ENCODE measurements at places on chromosomes 3 and 15. TPM values are rescaled to one million over a fixed set of nuclear protein-coding genes. Genes with fewer than 3 reads are reported as not detected.
A peak's percentile ranks its signal among the peaks of the same experiment; 100 is the strongest.

DNA sequence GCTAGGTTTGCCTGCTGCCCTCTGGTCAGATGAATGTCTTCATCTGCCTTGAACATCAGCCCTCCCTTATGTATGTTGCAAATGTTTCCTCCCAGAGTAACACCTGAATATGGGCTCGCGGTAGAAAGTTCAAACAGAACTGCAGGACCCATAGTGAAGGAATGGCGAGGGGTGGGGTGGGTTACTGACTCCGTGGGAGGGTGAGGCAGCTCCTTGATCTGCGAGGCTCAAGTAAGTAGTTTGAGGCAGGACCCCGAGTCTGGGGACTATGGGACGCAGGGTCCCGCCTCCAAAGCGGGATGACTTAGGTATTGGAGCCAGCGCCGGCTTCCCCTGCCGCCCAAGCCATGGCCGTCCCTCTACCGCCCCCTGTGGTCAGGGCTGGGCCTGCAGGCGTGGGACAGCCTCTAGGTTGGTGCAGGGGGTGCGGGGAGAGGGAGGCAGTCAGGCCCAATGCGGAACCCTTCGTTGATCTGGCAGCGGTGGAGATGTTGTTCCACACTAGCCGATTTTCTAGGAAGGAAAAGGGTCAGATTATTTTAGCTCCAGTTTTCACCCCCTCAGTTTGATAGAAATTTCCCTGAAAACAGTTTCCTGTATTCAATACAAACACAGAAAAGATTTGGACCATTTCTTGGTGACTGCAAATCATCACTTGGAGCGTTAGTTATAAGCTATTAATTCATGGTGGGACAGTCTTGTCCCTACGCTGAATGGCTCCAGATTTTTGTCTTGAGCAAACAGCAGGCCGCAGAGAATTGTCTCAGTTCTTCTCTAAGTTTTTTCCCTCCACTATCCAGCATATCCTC lies 72.3 kb downstream of the CORO2B start:
- DNase-seq, result peak; percentile 49

DNA sequence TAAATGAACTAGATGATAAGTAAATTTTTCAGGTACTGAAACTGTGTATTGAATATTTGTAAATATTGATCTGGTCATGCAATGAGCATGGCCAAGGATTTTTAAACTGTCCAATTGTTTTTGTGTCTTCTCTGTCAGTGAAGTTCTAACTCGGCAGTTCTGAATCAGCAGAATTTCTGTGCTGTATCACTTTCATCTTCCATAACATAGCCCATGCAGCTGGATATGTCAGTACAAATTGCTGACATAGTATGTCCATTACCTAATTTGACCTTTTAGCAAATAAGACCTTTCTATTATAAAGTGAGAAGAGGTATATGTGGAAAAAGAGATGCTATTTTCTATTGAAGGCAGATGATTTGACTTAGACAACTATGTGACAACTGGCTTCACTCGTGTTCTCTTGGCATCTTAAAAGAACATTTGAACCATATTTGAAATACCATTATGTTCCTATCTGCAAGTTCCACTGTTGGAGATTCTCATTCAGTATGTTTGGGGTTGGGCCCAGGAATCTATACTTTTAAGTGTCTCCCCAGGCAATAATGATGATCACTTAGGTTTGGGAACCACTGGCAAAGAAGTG lies 90.4 kb downstream of the CMSS1 start:
- no peak for DNase-seq

- no peak for DNase-seq
These were observed 96.7 kb upstream of the UMPS start for GRCh38 chr3:124633524-124633923.

DNA sequence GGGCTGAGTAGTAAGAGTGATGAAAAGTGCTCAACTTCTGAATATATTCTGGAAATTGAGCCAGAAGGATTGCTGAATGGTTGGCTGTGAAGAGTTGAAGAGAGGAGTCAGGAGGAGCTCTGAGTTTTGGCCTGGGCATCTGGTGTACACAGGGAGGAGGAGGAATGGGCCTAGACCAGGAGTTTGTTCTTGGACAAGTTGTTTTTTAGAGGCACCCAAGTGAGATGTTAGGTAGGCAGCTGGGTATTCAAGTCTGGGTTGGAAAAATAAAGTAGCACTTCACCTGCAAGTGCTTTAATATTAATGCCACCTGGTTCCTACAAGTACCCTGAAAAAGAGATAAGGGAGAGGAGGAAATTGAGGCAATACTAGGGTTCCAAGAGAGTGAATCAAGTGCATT lies 14.7 kb downstream of the BSN start:
- no peak for DNase-seq

- DNase-seq, result no peak
These were observed 22.1 kb downstream of the SIAH2 start for GRCh38 chr3:150740733-150741496.

DNA sequence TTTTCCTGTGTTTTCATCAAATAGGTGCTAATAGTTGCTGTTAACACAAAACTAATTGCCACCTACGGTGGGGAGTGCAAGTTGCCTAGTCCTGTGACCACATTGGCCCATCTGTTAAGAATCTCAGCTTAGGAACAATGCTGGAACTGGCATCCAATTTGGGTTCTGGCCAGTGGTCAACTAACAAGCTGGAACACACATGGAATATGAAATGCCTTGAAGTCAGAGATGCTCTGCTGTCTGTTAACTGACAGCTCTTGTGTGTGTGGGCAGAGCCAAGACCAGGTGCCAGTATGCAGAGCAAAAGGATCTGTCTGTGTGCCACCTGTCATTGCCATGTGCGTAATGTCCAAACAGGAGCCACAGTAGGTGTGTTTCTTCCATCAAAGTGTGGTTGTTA lies 460.8 kb downstream of the ROBO2 start:
- DNase-seq, result no peak

DNA sequence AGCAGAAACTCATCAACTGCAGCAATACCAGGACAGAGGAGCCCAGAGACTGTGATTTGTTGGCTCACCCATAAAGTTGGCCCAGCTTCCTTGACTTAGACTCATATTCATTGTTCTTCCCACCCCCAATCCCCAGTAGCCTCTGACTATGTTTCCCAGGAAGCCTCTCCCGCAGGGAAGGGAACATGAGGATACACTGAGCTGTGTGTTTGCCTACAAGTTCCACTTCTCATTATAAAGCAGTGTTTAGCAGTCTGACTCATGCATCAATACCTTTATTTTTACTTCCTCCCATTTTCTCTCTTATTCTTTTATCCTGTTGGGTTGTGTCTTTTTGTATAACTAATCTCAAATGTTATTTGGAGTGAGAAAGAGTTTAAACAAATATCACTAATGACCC lies 111.6 kb upstream of the PHLDB2 start:
- DNase-seq, result no peak

- peak; percentile 31 for DNase-seq
These were observed 159.2 kb downstream of the MEGF11 start for GRCh38 chr15:66094331-66094730.

DNA sequence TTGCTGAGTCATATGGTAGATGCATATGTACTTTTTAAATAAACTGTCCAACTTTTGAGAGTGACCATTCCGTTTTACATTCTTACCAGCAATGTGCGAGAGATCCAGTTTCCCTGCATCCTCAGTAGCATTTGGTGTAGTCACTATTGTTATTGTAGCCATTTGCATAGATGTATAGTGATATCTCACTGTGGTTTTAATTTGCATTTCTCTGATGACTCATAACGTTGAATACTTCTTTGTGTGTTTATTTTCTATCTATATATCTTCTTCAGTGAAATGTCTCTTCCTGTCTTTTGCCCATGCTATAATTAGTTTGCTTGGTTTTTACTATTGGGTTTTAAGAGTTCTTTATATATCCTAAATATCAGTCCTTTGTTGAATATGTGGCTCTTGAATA lies 255.7 kb upstream of the GRM7 start:
- no peak for DNase-seq

GRCh38 chr15:101193120-101193644 lies 58.7 kb downstream of the CHSY1 start:
- DNase-seq, result no peak

DNA sequence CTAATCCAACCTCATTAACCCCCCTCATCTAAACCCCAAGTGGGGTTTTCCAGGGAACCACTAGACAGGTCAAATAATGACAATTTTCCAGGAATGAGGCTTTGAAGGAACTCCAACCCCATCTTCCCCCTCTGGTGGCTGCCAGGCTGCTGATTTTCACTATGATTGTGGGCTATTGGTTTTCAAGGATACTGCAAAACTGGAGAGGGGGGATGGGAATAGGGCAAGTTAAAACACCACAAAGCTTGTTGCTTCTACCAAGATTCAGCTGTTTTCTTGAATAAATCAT lies 10.4 kb upstream of the ZNF662 start:
- DNase-seq, result no peak

DNA sequence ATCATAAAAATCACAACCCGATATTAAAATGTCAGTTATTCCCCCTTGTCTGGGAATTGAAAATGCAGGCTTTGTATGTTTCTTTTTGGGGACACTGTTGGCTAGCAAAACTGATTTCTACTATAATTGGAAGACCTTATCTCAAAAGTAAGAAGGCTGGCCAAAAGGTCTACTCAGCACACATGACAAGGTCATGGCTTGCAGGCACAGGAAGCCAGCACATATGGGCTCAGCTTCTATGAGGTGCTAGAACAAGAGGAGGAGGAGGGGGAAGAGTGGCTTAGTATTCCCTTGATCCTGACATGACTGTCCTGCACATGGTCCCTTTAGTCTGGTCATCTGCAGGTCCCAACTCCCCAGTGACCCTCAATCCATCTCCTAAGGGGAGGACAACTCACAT lies 681.2 kb downstream of the SQOR start:
- DNase-seq, result no peak

- DNase-seq, result no peak
These were observed 102.3 kb upstream of the PFN2 start for GRCh38 chr3:150073031-150073430.

DNA sequence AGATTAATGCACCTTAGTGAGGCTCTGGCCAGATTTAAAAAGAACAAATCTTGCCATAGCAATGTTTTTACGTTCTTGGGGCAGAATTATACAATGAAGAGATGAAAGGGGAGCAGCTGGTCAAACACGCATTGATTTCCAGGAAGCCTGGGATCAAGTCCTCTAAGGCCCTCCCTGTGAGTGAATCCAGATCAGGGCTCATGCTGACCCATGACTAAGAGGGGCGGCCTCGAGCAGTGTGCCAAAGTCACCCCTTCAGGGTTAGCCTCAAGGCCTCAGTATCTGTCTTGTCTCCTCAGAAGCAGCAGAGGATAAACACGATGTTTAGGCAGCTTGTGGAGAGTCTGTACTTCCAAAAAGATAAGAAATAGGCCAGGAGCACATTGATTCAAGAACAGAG lies 9.3 kb upstream of the RBP1 start:
- DNase-seq, result no peak

GRCh38 chr15:66749841-66750575 lies 48.0 kb downstream of the SMAD6 start:
- no peak for DNase-seq

DNA sequence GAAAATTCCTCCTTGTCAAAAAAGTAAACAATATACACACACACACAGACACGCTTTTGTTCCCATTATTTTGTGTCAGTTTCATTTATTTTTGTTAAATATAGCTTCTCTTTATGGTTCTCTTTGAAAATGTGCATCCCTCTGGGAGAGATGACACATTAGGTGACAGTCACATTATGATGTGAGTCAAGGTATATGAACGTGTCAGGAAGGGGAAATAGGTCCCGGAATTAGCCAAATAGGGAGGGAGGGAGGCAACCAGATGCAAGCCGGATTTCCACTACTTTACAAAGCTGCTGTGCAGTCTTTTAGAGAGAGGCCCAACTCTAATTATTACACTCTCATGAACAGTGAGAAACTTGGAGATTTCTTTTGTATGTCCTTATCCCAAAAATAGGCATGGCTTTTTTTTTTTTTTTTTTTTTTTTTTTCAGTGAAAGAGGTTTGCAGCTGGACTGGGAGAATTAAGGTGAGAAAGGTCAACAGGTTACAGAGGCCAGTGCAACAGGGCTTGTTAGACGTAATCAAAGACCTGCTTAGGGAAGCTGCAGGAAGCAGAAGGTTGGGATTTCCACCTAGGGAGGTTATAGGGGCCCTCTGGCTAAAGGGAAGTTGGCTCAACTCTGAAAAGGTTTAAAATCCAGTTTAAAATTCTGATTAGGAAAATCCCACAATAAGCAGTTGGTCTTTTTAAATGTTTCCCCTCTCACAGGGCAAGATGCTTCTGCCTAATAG lies 240.5 kb upstream of the UBE2E1 start:
- DNase-seq, result no peak

GRCh38 chr3:123287962-123288302 lies 86.2 kb downstream of the SEC22A start:
- no peak for DNase-seq

GRCh38 chr3:192906940-192907339 lies 10.7 kb downstream of the MB21D2 start:
- no peak for DNase-seq

GRCh38 chr3:190877925-190878324 lies 15.4 kb upstream of the GMNC start:
- DNase-seq, result no peak

GRCh38 chr3:28039234-28039633 lies 202.2 kb upstream of the CMC1 start:
- no peak for DNase-seq

DNA sequence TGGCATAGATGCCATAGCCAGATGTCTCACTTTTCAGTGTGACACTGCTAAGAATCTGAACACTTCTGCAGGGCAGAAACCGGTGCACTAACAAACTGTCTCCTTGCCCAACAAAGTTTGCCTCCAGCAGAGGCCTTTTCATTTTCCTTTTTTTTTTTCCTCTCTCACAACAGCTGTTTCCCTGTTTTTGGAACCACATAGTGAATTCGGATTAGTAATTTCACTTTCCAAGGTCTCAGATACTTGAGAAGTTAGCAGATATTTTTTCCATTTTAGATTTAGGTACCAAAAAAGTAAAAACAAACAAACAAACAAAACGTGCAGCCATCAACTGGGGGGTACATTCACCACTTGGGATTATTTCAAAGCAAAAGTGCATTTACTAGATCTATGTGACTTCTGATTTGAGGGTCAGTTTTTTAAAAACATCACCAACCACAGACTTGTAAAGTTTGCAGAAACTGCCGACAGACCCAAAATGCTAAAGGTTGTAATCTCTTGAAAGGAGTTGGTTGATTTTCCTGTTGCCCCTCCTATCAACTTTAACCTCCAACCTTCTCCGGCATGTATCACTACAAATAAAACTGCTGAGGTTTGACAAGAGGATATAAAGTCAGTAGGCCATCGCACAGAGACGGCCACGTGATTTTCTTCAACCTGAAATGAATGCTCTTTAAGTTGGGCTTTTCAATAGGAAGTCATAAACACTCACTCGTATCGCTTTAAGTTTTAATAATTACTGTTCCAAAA lies 169.1 kb downstream of the CDIN1 start:
- DNase-seq, result no peak

The ADAMTS7 gene
- 6.2 TPM for total RNA-seq

The HTR3E gene
- not detected for total RNA-seq

The CNTN4 gene
- total RNA-seq, result 16.7 TPM

The C3orf62 gene
- total RNA-seq, result 4.2 TPM

The RABL3 gene
- total RNA-seq, result 35.4 TPM

The IMPG2 gene
- total RNA-seq, result 0.32 TPM

The SLC24A5 gene
- not detected for total RNA-seq

The SNURF gene
- total RNA-seq, result 12.1 TPM

The GOLGA8S gene
- not detected for total RNA-seq

The ATP13A5 gene
- not detected for total RNA-seq

The NECTIN3 gene
- 19.7 TPM for total RNA-seq

The POLQ gene
- total RNA-seq, result 0.64 TPM

The STRIT1 gene
- total RNA-seq, result not detected

The AGTR1 gene
- 20.3 TPM for total RNA-seq

The CFAP92 gene
- total RNA-seq, result 1.4 TPM
